ENCODE measurements at places on chromosomes 6 and 20. TPM values are rescaled to one million over a fixed set of nuclear protein-coding genes. Genes with fewer than 3 reads are reported as not detected.
A peak's percentile ranks its signal among the peaks of the same experiment; 100 is the strongest.

- no peak for DNase-seq
These were observed 316.9 kb downstream of the QKI start for GRCh38 chr6:163731215-163732013.

DNA sequence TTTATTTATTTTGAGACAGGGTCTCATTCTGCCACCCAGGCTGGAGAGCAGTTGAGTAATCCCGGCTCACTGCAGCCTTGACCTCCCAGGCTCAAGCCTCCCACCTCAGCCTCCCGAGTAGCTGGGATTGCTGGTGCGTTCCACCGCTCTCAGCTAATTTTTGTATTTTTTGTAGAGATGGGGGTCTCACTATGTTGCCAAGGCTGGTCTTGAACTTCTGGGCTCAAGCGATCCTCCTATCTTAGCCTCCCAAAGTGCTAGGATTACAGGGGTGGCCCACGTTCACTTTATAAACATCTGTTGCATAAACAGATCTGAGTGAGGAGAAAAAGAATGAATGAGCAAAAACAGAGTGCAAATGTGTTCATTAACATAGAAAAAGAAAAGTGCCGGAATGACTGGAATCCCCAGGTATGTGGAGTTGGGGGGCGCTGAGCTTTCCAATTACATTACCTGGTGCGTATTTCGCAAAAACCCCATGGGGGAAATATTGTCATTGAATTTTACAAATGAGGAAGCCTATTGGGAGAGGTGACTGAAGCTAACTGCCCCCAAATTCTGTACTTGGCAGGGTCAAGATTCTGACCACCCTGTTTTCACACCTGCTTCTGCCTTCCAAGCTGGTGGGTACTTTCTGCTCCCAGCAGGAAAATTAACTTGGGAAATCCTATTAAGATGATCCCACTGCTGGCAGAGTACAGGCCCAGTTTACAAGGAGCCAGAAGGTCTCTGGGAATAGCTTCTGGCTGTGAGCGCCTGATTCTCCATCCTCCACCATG, 207.7 kb upstream of the JARID2 start:
- DNase-seq, result no peak

- no peak for DNase-seq
These were observed 36.4 kb upstream of the SLC35F1 start for GRCh38 chr6:117870486-117871242.

- DNase-seq, result peak; percentile 8
These were observed 377.4 kb downstream of the CD109 start for GRCh38 chr6:74073429-74073828.

- DNase-seq, result no peak
These were observed 119.1 kb upstream of the ADGRF1 start for GRCh38 chr6:47161176-47161687.

DNA sequence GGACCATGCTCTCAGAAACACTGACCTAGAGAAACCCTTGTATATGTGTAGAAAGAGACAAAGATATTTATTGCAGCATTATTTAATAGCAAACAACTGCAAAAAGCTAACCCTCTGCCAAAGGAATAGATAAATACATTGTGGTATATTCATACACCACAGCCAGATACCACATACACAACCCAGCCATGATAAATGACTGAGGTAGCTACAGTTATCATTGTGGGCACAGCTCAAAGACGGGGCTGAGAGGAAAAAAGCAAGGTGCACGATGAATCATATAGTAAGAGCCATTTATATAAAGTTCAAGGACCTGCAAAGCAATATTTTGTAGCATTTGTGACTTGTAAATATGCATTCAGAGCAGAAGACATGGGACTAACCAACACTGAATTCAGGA, 30.8 kb downstream of the RSPO4 start:
- DNase-seq, result no peak

Gene MATN4
- polyA plus RNA-seq, result 0.05 TPM

- no peak for DNase-seq
These were observed 139.3 kb upstream of the PHACTR1 start for GRCh38 chr6:12577124-12577850.

DNA sequence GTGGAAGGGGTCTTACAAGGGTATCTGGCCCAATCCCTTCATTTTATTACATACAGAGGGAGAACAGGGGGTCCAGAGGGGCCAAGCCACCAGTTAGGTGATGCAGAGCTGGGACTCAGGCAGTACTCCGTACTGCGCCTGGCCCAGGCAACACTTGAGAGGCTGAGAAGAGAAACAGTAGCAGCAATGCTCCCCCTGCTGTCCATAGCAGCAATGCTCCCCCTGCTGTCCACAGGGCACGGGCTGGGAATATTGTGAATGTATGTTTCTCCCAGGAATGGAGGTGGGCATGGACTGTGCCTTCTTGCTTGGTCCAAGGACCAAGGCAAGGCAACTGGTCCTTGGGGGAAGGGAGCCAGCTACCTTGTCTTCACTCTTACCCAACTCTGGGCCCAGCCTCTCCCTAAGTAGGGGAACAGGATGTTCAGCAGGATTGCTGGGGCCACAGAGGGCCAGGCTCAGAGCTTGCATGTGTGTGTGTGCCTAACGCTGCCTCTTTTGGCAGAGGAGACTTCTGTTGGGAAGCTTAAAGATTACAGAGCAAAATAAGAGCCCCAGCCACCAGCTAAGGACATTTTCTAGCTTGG, 14.8 kb upstream of the FAM83C start:
- DNase-seq, result no peak

Gene EDEM2
- polyA plus RNA-seq, result 17.7 TPM

All from BJ (cell line).